Stimulated activated CD8-positive, alpha-beta memory T cell treated with anti-CD3 and anti-CD28 coated beads, Interleukin-7, amount 100 ng/mL, for 24 hours (primary cell): ENCODE measurements at places on chromosomes 3 and 15.

DNA sequence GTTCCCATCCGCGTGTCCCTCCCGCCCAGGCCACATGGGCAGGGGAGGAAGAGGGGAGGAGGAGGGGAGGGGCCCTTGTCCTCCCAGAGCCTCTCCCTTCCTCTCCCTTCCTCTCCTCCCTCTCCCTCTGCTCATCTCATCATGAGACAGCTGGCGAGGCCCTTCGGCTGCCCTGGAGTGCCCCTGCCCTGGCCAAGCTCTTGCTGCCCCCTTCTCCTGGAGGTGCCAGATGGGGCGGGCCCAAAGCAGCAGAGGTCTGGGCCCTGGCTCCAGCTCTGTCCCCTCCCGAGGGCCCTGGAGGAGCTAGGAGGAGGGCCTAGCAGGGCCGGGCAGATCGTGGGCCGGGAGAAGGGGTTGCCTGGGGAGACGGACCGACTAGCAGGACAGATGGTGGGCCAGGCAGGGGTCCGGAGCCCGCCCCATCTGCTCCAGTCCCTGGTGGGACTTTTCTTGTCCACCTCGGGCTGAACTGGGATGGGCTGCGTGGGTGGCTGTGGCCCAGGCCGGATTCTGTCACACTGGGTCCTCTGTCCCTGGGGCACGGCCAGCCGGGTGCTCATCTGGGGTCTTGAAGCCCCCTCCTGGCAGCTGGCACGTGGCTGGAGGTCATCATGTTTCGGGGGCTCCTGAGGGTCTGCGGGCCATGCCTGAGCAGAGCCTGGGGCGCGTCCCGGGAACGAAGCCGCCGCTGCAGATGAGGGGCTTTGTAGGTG is 183.4 kb downstream of the GOLGA6L6 start:
- DNase-seq, result no peak

DNA sequence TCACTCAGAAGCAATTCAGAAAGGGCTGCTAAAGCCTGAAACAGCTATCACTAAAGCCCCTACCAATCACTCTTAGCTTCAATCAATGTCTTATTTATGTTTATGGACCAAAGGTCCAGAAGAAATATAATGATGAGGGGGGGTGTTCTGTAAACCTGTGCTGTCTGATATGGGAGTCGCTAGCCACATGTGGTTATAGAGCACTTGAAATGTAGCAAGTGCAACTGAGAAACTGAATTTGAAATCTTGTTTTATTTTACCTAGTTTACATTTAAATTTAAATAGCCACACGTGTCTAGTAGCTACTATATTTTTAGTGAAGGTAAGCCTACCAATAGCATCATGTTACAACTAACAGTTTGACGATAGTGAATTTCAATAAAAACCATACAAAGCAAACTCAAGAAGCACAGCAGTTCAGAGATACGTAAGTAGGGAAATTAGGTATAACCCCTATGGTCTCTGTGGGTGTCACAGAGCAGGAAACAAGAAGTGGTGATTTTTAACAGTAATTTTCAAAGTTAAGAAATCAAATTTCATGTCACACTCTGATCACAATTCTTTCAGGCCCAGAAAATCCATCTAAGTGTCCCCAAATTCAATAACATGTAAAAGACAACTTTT is 3.6 kb downstream of the POU1F1 start:
- DNase-seq, result no peak

- no peak for DNase-seq
Measured at GRCh38 chr3:131922356-131922755, 112.5 kb downstream of the CPNE4 start.

DNA sequence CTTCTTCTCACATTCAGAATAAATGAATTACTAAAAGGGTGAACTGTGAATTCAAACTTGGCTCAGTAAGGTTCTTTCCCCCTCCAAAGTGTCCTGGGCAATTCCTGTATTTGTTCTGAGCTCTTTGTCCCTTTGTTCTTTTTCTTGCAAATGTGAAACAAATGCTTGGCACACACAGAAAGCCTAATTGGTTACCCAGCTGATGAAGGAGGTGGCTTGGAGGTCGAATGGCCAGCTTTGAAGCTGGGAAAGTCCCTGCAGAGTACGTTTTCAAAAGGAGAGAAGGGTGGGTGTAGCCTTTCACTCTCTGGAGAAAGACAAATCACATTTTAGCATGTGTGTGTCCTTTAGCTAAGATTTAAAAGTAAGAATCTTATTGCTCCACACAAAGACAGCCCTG is 154.4 kb downstream of the PEX5L start:
- no peak for DNase-seq

GRCh38 chr3:1275495-1275894 is 182.7 kb downstream of the CNTN6 start:
- no peak for DNase-seq

DNA sequence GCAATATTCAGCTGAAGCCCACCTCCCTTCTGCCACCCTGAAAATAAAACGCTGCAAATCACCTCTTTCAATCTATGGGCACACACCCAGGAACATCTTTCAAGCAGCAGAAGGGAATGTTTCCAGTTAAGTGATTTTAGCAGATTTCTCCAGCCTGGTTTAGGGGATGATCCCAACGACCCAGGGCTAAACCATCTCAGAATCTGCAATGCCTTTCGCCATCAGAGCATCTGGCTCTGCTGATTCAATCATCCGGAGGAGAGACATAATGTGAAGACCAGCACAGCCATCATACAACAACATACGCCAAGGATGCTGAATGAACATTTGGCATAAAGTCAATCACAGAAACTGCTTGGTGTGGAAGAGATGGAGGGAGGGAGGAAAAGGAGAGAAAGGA is 15.5 kb upstream of the LRRN1 start:
- DNase-seq, result no peak

DNA sequence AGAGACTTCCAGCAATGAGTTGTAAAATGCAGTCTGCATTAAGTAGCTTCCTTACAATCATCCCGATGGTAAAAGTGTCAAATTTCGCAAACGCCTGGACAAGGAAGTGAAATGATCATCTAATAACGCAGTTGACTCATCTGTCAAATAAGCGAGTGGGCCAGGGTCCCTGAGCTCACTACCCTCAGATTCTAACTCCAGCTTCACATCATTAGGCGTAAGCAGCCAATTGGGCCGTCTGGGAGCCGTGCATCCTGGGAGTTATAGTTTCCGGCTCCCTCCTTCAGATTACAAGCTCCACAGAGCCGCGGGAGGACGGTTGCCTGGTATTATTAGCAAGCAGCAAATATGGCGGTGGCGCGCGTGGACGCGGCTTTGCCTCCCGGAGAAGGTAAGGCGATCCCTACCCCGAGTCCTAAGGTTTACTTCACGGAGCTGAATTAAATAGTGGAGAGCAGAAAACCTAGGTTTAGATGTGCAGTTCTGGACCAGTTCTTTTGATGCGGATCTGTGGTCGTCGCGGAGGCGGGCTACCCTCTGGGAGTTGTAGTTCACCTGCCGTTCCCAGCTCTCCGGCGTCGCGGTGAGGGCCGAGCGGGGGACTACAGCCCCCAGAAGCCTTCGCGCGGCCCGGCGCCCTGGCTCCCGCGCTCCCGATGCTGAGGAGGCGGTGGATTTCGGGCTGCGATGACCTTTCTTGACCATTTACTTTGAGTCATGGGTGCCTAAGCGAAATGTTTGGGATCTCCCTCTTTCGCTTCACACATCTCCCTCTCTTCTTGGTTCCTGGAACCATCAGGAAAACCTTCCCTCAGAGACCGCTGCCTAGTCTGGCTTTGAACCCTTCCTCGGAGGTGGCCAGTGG is at the start of gene CEP97:
Gene CEP97 (plus strand): TSS at position 286 of the 865 bp plus-strand sequence. CDS start 63 bp downstream, at position 349.
- peak; percentile 74 for DNase-seq

DNA sequence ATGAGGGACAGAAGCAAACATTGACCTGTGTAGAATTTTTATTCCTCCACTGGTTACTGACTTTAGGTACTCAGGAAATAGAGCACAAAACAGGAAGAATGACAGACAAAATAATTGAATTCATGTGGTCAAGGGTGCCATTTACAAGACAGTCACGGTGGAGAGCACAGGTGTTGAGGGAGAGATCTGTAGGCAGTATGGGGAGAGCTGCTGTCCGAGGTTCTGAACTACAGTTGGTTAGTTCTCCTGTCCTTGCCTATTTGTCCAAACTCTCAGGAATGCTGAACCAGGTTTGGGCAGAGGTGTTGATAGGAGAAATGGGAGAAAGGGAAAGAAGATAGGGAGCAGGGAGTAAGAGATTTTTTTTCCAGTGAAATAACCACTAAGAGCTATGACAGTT is 178.5 kb upstream of the ZBTB20 start:
- DNase-seq, result no peak

GRCh38 chr15:83283138-83283812 is 1.2 kb downstream of the BNC1 start:
- DNase-seq, result no peak

- no peak for DNase-seq
Measured at GRCh38 chr3:38165722-38166387, 518 bp downstream of the OXSR1 start.

DNA sequence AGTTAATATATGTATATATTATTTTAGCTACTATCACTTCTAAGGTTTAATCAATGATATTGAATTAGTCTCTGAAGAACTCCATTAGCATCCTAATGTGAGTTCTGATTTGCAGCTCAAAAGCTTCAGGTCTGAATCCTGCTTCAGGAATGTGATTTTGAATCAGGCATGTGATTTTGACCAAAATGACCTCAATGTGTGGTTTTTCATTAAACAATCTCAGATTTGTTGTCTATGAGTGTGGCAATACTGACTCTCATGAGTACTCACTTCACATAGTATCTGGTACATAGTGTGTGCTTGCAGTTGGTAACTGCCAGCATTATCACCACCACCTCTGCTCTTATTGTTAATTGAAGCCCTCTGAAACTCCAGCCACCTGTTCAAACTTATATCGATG is 251.0 kb downstream of the KCNH8 start:
- no peak for DNase-seq

DNA sequence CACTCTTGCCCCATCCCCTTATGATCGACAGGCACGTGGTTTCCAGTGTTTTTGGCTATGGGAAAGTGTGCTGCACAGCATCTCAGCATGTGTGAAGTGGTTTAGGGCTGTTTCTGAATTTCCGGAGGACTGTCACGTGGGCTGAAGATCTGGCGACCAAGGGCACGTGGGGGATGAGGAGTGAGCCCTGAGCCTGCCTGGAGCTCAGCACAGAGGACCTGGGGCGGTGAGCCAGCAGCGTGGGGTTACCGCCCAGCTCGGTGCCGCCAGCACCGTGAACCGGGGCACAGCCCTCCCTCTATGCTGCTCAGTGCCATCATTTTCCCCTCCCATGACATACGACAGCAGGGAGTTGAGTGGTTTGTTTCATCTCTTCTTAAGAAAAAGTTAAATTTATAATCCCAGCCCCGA is 150.2 kb downstream of the DNAJB8 start:
- peak; percentile 7 for DNase-seq

- no peak for DNase-seq
Measured at GRCh38 chr15:26972636-26973035, 1.7 kb downstream of the GABRG3 start.

DNA sequence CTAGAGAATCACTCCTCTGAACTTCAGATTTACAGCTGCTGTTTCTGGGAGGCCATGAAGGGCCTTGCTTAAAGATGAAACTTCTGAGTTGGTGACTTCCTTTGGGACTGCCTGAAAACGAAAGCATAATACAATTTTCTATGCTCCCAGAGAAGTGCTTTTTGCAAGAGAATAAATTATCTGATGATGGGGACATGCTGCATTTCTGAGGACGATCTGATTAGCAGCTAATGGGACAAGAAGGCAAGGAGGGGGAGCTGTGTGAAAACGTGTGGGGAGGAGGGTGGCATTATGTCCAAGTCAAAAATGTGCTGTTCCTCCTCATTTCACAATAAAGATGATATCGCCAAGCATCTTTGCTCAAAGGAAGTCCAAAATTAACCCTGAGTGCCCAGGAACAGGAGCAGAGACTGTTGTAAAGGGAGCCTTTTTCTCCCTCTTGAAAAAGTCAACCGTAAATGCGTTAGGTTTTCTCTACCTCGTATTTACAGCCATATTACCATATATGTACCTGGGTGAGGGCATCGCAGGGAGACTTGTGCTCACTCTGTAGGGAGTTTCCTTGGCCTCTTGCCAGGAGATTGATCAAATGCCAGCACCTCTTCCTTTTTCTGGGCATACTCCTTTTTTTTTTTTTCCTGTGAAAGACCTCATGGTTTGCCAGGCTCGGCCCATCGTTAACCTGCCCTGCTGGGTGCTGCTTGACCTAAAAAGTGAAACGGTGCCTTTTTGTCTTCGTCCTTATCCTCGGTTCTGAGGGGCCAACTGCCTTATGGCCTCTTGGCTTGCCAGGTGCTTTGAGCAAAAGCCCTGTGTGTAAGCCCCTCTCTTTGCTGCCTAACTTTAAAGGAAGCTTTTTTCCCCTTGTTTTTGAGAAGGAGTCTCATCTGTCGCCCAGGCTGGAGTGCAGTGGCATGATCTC is 11.5 kb downstream of the ITPR1 start:
- no peak for DNase-seq

DNA sequence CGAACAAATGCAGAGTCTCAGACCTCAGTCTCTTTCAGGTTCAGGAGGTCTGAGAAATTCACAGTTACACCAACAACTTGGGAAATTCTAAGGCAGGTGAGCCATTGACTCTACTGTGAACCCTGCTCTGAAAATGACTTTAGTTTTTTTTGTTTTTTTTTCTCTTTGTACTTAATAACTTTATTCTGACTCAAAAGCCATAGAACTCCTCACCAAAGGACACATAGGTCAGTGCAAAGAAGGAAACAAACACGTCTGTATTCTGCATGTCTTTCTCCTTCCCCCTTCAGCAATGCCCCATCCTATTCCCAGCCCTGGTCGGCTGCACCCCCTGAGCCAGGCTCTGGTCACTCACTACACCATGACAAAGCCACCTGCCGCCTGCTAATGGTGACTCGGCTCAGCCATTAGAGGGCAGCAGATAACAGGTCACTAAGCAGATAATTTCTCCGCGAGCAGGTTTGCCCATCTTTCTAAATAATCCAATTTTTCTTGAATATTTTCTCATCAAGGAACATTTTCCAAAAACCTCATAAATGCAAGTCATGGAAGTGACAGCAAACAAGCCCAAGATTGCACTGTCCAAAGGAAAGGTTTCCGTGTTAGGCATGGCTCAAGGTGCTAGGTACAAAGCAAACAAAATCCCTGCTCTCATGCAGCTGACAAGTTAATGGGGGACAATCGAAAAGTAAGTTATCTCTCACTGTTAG is 37.7 kb downstream of the TM4SF4 start:
- no peak for DNase-seq

GRCh38 chr3:126111566-126112475 is 27.9 kb upstream of the SLC41A3 start:
- DNase-seq, result no peak

- DNase-seq, result no peak
Measured at GRCh38 chr3:27079427-27080257, 289.5 kb downstream of the NEK10 start.

GRCh38 chr3:61358364-61358763 is 107.1 kb upstream of the FHIT start:
- DNase-seq, result no peak

DNA sequence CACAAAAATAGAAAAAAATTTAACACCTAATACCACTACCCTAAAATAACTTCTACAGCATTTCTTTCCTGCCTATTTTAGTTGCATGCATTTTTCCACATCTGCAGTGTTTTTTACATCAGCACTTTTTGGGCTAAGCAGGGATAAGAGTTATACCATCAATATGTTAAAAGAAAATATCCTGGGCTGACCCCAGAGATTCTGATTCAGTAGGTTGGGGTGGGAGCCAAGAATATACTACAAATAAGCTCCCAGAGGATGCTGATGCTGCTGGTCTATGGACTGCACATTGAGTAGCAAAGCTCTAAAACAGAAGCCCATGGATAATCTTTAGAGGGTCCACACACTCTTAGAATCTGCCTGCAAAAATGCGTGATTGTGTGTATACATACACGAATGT is 14.8 kb downstream of the FYCO1 start:
- no peak for DNase-seq
